ENCODE measurements at places on chromosomes 2 and 18.

DNA sequence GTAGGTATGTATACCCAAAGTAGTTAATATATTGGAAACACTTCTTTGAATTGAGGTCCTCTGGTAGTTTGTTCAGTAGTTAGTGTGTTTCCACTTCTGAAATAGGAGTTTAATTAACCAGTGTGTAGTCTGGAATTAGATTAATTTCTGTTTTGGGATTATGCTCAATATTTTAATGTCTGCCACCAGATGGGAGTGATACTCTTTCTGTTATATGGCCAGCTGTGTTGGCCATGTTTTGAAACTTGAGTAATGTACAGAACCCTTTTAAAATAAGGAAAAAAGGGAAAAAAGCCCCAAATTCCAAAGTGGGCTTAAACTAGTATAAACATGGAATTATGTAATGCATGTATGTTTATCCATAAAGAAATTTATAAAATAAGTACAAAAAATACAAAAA, 147.7 kb downstream of the CTNNA2 start:
- no peak for DNase-seq

GRCh38 chr2:111068435-111069058, 52.2 kb upstream of the BCL2L11 start:
- DNase-seq, result no peak

GRCh38 chr2:75431763-75432162, 129.0 kb downstream of the EVA1A start:
- no peak for DNase-seq

- no peak for DNase-seq
Observed at GRCh38 chr2:27735263-27735904, 36.1 kb upstream of the MRPL33 start.

GRCh38 chr2:220275454-220275853, 648.0 kb downstream of the SLC4A3 start:
- DNase-seq, result no peak

GRCh38 chr2:159933727-159934049, 128.7 kb downstream of the PLA2R1 start:
- DNase-seq, result no peak

DNA sequence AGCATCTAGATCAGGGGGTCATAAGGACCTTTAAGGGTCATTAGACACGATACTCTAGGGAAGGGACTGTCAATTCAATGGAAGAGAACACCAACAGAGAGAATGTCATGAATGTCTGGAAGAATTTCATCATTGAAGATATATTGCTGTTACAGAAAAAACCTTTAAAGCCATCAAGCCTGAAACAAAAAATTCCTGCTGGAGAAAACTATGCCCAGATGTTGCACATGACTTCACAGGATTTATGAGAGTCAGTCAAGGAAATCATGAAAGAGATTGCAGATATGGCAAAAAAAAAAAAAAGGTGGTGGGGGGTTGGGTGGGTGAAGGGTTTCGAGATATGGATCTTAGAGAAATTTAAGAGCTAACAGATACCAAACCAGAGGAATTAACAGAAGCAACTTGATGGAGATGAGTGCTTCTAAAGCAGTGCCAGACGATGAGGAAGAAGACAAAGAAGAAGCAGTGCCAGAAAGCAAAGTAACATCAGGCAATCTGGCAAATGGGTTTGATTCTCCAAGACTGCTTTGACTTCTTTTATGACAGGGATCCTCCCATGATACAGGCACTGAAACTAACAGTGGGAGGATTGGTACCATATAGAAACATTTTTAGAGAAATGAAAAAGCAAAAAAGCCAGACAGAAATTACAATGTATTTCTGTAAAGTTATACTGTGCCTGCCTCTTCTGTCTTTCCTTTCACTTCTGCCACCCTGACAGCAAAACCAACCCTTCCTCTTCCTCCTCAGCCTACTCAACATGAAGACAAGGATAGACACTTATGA, 28.5 kb downstream of the MAP4K3 start:
- DNase-seq, result no peak

GRCh38 chr2:61647044-61647443, 108.9 kb upstream of the XPO1 start:
- DNase-seq, result no peak

DNA sequence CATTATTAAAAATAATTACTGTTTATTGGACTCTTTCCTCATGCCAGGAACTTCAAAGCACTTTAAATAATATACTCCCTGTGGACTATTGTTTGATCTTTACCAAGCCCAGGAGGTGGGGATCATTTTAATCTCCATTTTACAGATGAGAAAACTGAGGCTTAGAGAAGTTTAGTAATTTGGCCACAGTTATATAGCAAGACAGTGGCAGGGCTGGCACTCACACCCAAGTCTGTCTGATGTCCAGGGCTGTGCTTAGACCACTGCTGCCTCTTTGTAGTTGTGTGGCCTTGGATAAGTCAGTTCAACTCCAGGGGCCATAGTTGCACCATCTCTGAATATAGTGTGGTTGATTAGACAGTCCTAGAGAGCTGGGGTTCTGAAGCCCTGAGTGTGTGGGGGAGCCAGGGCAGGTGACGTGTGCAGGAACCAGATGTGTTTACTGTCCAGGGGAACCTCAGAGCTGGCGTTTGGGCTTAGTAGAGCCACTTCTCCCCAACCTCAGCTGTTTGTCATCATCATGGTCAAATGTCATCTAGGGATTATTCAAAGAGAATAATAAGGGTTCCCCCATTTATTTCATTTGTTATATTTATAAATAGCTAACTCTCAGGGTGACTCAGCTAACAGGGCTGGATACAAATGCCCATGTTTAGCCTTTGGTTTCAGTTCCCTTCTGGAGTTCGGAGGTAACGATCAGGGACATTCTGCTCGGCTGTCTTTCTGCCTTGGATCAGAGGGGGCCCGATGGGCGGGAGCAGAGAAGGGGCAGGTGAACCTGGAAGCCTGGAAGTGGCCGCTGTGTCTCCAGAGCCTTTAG, 68.0 kb downstream of the BOLA3 start:
- no peak for DNase-seq

GRCh38 chr2:172962082-172962481, 113.6 kb upstream of the MAP3K20 start:
- no peak for DNase-seq

GRCh38 chr18:6741232-6741663, 11.7 kb downstream of the ARHGAP28 start:
- DNase-seq, result no peak

GRCh38 chr2:131413148-131413747, 49.3 kb upstream of the RAB6D start:
- peak; percentile 22 for DNase-seq

Data from HuH-7.5 (cell line).